Right ventricle myocardium inferior (tissue), 1 donor: ENCODE measurements at places on chromosomes 7 and 10. TPM values are rescaled to one million over a fixed set of nuclear protein-coding genes. Genes with fewer than 3 reads are reported as not detected.

GRCh38 chr10:43809211-43809930 lies 160.7 kb upstream of the ZNF32 start:
- DNase-seq, result no peak

DNA sequence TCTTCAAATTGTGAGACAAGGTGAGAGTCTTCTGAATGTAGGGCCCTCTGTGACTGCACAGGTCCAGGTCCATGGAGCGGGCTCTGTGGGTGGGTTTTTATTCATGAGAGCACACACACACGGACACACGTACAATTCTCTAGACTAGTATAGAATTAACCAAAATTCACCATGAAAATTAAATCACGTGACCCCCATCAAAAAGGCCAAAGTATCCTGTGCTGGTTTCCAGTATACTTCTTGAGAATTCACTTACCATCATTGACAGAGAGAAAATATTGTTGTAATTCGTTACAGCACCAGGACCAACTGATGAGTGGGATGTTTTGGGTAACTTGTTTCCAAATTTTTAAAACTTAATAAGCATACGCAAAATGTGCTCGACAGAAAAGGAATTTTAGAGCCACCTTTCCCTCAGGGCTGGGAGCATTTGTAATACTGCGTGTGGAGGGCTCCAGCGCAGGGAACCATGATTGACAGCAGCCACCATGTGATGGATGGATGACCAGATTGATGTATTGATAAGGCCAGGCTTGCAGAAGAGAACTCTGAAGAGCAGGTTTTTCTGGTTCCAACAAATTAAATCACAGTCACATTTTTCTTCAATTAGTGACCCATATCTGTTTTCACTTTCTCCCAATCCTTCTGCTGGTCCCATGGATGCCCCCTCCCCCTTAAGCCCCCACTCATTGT lies 14.9 kb upstream of the DNTT start:
- no peak for DNase-seq

- DNase-seq, result no peak
These were observed 40.3 kb downstream of the CPVL start for GRCh38 chr7:29105752-29106668.

DNA sequence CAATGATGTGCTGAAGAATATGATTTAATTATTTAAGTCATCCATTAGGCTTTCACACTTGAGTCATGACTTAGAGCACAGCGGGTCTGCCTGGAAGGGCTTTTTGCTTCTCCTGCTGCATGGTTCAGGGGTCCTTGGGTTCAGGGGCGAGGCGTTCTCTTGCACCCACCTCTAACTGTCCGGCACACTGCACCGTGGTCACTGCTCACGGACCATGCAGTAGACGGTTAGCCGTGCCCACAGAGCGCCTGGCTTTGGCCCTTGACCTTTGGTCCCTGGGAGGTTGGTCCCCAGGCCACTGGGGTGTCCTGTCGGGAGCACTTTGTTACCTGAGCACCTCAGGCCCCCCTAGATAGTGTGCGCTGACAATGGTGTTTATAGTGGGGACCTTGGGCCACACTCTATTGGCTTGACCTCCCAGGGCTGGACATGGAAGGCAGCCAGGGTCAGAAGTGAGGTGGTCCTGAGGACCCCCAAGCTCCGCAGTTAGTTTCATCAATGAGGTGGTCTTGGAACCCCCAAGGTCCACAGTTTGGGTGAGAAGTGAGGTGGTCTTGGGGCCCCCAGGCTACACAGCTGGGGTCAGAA lies 110.6 kb downstream of the ACTR3B start:
- no peak for DNase-seq

DNA sequence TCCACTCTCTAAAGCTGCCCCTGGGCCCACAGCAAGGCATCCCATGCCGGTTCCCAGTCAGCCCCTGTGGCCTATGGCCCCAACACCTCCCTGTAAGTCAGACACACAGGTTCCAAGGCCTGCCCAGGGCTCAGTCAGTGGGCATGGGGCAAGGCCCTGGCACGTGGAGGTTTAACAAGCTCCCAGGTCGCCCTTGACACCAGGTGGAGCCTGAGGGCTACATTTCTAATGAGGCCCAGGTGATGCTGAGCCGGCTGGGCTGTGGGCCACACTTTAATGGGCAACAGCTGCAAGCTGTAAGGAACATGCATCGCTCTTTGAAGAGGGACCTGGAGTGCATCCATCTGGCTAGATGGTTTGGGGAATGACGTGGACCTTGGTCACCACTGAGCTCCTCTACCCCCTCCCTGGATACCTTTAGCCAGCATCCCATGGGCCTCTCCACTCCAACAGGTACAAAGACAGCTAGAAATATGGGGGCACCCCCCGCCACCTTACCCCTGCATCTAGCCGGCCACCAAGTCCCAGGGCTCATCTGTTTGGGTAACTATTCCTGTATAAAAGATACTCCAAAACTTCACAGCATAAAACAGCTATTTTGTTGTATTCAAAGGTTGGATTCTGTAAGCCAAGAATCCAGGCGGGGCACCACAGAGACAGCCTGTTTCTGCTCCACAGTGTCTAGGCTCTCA lies 122.5 kb downstream of the OAT start:
- no peak for DNase-seq

- DNase-seq, result no peak
These were observed 163.5 kb downstream of the MDFIC start for GRCh38 chr7:115085421-115085820.

DNA sequence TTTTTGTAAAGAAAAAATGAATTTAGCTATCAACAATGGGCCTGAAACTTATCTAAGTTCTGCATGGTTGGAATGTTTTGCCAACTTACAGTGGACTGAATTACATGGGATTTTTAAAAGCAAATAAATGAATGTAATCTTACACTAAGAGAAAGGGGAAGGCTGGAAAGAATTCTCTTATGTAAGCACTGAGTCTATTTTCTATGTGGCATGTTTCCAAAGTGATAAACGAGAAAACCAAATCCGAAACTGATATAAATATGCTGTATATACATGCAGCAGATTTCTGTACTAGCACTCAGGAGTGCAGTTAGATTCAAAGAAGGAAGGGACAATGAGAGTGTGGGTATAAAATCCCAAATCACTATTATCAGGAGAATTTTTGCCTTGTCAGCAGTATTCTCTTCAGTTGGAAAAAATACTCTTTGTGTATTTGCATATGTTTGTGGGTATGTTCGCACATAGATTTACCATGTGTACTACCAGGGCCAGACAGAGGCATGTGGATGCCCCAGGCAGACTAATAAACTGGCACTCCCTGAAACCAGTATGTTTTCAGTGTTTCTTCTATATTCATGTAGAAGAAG lies 334.3 kb upstream of the SEMA3D start:
- DNase-seq, result no peak

GRCh38 chr10:85318809-85319807 lies 990.7 kb downstream of the CCSER2 start:
- no peak for DNase-seq

DNA sequence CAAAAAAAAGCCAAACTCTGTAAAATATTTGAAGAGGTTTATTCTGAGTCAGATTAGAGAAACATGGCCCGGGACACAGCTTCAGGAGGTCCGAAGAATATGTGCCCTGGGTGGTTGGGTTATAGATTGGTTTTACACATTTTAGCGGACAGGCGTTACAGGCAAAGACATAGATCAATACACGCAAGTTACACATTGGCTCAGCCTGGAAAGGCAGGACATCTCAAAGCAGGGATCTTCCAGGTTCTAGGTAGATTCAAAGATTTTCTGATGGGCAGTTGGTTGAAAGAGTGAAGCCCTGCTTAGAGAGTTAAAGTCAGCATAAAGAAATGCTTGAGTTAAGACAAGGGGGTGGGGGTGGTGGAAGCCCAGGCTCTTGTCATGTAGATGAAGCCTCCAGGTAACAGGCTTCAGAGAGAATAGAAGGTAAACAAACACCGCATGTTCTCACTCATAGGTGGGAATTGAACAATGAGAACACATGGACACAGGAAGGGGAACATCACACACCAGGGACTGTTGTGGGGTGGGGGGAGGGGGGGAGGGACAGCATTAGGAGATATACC lies 464.3 kb upstream of the ADARB2 start:
- no peak for DNase-seq

GRCh38 chr10:35422228-35422627 lies 85.9 kb downstream of the CCNY start:
- no peak for DNase-seq

DNA sequence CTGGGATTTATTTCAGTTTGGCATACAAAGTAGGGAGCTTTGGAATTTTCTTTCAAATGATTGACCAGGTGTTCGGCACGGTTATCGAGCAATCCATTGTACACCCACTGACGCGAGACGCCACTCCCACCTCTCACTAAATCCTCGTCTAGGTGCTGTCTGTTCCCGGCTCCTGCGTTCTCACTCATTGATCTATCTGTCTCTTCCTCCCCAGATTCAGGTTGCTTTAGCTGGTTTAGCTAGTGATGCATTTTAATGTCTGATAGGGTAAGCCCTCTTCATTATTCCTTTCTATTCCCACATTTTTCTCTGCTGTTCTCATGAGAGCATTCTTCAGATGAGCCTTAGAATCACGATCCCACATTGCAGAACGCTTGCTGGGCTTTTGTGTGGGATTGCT lies 91.7 kb downstream of the ELFN1 start:
- DNase-seq, result no peak

ATRNL1 gene
- total RNA-seq, result 0.41 TPM

DNA sequence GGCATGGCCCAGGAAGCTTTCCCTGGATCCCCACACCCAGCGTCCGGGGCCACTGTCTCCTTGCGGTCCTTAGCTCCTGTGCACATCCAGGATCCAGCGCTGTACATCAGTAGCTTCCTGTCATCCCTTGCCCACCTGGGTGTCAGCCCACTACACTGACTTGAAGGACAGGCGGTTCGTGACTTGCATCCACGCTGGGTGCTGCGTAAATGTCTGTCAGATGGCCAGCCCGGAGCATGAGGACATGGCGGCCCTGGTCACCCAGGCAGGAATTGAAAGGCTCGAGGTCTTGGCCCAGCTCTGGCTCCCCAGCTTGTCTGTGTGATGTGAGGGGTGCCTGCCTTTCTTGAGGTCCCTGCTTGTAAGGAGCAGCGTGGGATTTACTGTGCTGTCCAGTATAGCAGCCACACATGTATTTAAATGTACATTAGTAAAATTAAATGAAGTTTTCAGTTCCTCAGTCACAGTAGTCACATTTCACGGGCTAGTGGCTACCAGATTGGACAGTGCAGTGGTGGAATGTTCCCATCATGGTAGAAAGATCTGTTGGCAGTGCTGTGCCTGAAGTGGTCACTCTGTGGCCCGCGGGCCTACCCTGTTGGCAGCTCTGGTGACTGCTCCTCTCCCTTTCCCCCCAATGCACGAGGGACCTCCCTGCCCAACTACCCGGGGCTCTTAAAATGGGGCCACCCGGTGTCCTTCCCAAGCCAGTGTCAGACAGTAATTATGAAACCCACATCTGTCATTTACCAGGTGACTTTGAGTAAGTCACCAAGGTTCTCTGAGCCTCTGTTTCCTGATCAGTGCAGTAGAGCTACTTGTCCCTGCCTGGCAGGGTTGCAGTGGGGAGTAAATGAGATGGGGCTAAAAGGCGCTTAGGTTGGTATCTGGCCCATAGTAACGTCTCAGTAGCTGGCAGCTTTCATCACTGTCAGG lies 97.8 kb upstream of the PPIF start:
- no peak for DNase-seq

- no peak for DNase-seq
These were observed 6.1 kb downstream of the CCDC3 start for GRCh38 chr10:12995425-12995861.

TMEM225B gene
- not detected for total RNA-seq

- DNase-seq, result no peak
These were observed 69.8 kb upstream of the INSIG1 start for GRCh38 chr7:155227788-155228458.

GRCh38 chr7:154610903-154611302 lies 392.0 kb downstream of the PAXIP1 start:
- no peak for DNase-seq

CRPPA gene
- total RNA-seq, result 7.1 TPM

GRCh38 chr10:11150231-11150731 lies 132.6 kb downstream of the CELF2 start:
- no peak for DNase-seq

DNA sequence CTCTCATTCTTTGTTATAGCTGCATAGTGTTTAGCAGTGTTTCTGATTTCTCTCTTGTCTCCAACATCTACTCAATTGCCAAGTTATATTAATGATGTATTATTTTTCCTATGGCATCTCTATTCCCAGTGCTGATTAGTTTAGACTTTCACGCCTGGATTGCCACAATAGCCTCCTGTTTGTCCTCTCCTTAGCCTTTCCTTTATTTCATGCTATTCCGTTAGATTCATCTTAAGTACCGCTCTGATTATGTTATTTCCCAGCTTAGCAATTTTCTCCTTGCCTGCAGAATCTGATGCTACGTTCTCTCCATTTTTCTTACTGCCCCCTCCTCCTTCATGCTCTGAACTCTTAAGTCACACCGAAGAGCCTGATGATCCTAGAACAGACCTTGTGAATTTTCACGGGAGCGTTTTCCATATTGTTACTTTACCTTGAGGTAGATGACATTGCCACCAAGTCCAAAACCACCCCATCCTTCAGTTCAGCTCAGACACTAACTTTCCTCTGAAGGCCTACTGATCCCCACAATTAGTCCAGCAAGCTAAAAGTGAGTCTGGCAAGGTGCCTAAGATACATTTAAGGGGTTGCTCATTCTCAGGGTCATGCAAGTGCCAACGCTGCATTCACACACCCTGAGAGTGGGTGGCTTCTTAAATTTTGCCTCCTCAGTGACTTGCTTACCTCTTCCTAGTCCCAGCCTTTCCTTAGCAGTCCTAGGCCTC lies 6.6 kb upstream of the NRF1 start:
- DNase-seq, result no peak

DNA sequence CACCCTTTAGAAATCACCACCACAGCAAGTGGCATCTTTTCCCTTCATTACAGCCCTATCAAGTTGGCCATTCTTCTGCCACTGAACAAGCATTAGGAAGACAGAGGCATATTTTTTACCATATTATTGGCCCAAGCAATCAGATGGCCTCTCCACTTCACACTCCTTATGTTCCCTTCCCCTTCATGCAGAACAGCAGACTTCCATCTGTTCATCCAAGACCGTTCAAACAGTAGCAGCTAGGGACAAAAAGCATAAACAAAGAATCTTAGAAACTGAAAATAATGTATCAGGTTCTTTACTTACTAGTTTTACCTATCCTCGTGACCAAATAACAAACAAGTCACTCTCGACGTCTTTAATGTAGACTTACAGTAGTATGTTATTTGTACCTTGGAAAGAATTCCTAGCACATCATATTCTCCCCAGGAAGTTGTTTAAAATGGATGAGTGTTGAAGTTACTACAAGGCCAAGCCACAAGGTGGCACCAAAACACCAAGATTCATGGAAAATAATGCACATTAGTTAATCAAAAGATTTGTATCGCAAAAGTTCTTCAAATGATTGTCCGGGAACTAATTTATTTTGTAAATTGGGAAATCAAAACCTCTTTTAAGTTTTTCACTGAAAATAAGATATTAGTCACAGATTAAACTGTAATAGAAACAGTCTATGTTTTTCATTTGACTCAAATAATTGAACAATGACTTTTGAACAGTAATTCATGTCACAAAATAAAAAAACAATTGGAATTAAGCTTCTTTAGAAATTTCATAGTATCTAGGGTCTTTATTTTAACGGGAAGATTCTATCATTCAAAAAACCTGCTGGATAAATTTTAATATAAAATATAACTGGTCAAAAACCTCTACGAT lies 112.1 kb downstream of the VPS41 start:
- DNase-seq, result no peak
